ENCODE measurements at places on chromosomes 2 and 18.

- no peak for DNase-seq
- peaks cover 9% of the 10 kb centered on the region for H3K36me3 ChIP-seq
- no peak overlapping the region for H3K27ac ChIP-seq
- no peak overlapping the region for H3K4me3 ChIP-seq
These were observed 40.7 kb upstream of the PCBP1 start for GRCh38 chr2:70046534-70046933.

DNA sequence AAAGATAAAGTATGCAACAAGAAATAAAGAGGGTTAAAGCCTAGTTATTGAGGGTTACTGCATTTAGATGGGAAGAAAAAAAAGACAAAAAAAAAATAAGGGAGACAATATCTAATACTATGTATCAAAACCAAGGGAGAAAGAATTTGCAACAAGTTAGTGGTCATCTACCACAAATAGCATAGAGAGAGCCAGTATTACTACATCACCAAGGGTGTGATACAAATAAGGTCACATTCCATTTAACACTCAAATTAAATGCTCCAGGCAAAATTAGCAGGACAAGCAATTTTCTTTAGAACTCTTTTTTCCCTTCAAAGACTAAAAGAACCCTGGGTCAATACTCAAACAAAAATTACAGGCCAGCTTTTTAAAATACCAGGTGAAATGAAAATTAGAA lies 115.1 kb upstream of the GULP1 start:
- no peaks in the 10 kb centered on the region for H3K36me3 ChIP-seq
- H3K27ac ChIP-seq = no peak overlapping the region
- H3K27me3 ChIP-seq = no peaks in the 10 kb centered on the region
- DNase-seq = no peak
- H3K4me3 ChIP-seq = no peak overlapping the region

- H3K36me3 ChIP-seq = no peaks in the 10 kb centered on the region
- H3K4me3 ChIP-seq = no peak overlapping the region
- no peaks in the 10 kb centered on the region for H3K4me1 ChIP-seq
- H3K27me3 ChIP-seq = no peaks in the 10 kb centered on the region
- DNase-seq = no peak
These were observed 322.3 kb downstream of the FSIP2 start for GRCh38 chr2:186060744-186061440.

GRCh38 chr18:24346254-24346653 lies 51.4 kb downstream of the OSBPL1A start:
- H3K4me3 ChIP-seq = no peak overlapping the region
- no peaks in the 10 kb centered on the region for H3K36me3 ChIP-seq
- DNase-seq = no peak
- no peaks in the 10 kb centered on the region for H3K4me1 ChIP-seq
- no peak overlapping the region for H3K27ac ChIP-seq

GRCh38 chr2:17643031-17643615 lies 102.6 kb downstream of the VSNL1 start:
- H3K27me3 ChIP-seq = no peaks in the 10 kb centered on the region
- H3K36me3 ChIP-seq = no peaks in the 10 kb centered on the region
- H3K27ac ChIP-seq = no peak overlapping the region
- H3K4me1 ChIP-seq = peaks cover 6% of the 10 kb centered on the region

GRCh38 chr18:74152270-74152669 lies 3.9 kb downstream of the TIMM21 start:
- no peak for DNase-seq
- no peak overlapping the region for H3K27ac ChIP-seq
- H3K4me1 ChIP-seq = peaks cover 13% of the 10 kb centered on the region

- H3K36me3 ChIP-seq = no peaks in the 10 kb centered on the region
- no peak overlapping the region for H3K4me3 ChIP-seq
These were observed 28.7 kb downstream of the NIFK start for GRCh38 chr2:121707920-121708361.

- DNase-seq = no peak
- H3K27ac ChIP-seq = no peak overlapping the region
- H3K36me3 ChIP-seq = no peaks in the 10 kb centered on the region
- H3K27me3 ChIP-seq = peaks cover 10% of the 10 kb centered on the region
- no peaks in the 10 kb centered on the region for H3K4me1 ChIP-seq
These were observed 21.1 kb upstream of the TMEM163 start for GRCh38 chr2:134739879-134740301.

GRCh38 chr2:128631698-128632500 lies 313.2 kb upstream of the HS6ST1 start:
- no peak for DNase-seq
- peaks cover 46% of the 10 kb centered on the region for H3K27me3 ChIP-seq
- H3K27ac ChIP-seq = peak overlapping the region; percentile 29
- no peaks in the 10 kb centered on the region for H3K4me1 ChIP-seq
- H3K4me3 ChIP-seq = no peak overlapping the region
- no peaks in the 10 kb centered on the region for H3K36me3 ChIP-seq

GRCh38 chr2:218023636-218024035 lies 20.8 kb upstream of the TNS1 start:
- H3K4me1 ChIP-seq = peaks cover 2% of the 10 kb centered on the region
- no peak overlapping the region for H3K4me3 ChIP-seq
- H3K27ac ChIP-seq = no peak overlapping the region
- H3K36me3 ChIP-seq = no peaks in the 10 kb centered on the region
- no peak for DNase-seq
- H3K27me3 ChIP-seq = peaks cover 29% of the 10 kb centered on the region

DNA sequence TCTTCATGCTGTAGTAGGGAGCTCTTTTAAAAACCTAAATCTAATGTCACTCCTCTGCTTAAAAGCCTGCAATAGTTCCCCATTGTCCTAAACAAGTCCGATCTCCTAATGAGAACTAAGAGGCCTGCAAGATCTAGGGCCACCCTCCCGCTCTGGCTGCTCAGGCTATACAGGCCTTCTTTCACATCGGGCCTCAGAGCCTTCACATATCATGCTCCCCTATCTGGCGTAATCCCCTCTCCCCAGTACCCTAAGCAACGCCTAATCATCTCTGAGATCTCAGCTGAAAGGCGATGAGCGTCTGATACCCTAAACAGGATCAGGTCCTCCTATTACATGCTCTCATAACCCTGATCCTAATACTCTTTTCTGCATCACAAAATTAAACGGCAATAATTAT lies 1.9 kb downstream of the MAP4K3 start:
- no peaks in the 10 kb centered on the region for H3K36me3 ChIP-seq
- H3K4me3 ChIP-seq = peak overlapping the region; percentile 94
- no peaks in the 10 kb centered on the region for H3K27me3 ChIP-seq
- DNase-seq = no peak
- H3K4me1 ChIP-seq = peaks cover 48% of the 10 kb centered on the region
- peak overlapping the region; percentile 99 for H3K27ac ChIP-seq

Measured in progenitor cell of endocrine pancreas (in vitro differentiated cells).